ENCODE measurements at places on chromosomes 13 and 19. TPM values are rescaled to one million over a fixed set of nuclear protein-coding genes. Genes with fewer than 3 reads are reported as not detected.

The F10 gene
- 0.74 TPM for total RNA-seq

The LILRA5 gene
- total RNA-seq: not detected

The ZBTB32 gene
- not detected for total RNA-seq

The URAD gene
- not detected for total RNA-seq

The CGB2 gene
- not detected for total RNA-seq

The BICRA gene
- 3.7 TPM for total RNA-seq

The UNC13A gene
- total RNA-seq: 43.5 TPM

The RNF225 gene
- not detected for total RNA-seq

The CASP14 gene
- not detected for total RNA-seq

The CCDC8 gene
- total RNA-seq: 2.5 TPM

The SH2D3A gene
- total RNA-seq: under 0.01 TPM

The ZNF491 gene
- 9.3 TPM for total RNA-seq

The TMEM238 gene
- not detected for total RNA-seq

The SPTBN4 gene
- total RNA-seq: 25.6 TPM

The KASH5 gene
- not detected for total RNA-seq

The TTYH1 gene
- 79.7 TPM for total RNA-seq

The LGALS14 gene
- not detected for total RNA-seq

The PGLYRP2 gene
- total RNA-seq: not detected

The ZNF681 gene
- 14.3 TPM for total RNA-seq

The PTGIR gene
- 0.25 TPM for total RNA-seq

The SHISA2 gene
- total RNA-seq: 10.1 TPM

The IL4I1 gene
- not detected for total RNA-seq

The CD209 gene
- total RNA-seq: 0.25 TPM

The CPT1C gene
- total RNA-seq: 40.6 TPM

The RNASEH2A gene
- 10.1 TPM for total RNA-seq

The FGF22 gene
- total RNA-seq: 0.25 TPM

The NKG7 gene
- not detected for total RNA-seq

The TMEM150B gene
- total RNA-seq: not detected

The CEACAM4 gene
- not detected for total RNA-seq

The APLP1 gene
- total RNA-seq: 162 TPM

The IFNL1 gene
- not detected for total RNA-seq

The PABPC3 gene
- 0.25 TPM for total RNA-seq

Data from temporal lobe (tissue), 4 donors.